Activated CD4-positive, CD25-positive, alpha-beta regulatory T cell (primary cell): ENCODE measurements at places on chromosomes 11 and 22.

DNA sequence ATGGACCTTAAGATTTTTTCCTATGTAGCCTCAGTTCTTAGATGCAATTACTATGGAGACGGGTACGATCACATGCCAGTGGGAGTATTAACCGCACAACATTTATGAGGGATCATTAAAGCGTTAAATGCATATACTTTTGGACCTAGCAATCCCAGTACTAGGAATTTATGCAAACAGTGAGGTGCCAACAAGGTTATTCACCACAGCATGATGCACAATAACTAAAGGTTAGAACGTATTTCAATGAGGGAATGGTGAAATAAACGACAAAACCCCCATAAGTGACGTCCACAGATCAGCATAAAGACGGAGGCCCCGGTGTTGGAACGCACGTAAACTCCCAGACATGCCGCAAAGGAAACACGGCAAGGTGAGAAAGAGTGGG, 539 bp downstream of the SIRT3 start:
- no peak for DNase-seq

GRCh38 chr22:48366056-48366455, 1461.6 kb downstream of the BRD1 start:
- DNase-seq: no peak

DNA sequence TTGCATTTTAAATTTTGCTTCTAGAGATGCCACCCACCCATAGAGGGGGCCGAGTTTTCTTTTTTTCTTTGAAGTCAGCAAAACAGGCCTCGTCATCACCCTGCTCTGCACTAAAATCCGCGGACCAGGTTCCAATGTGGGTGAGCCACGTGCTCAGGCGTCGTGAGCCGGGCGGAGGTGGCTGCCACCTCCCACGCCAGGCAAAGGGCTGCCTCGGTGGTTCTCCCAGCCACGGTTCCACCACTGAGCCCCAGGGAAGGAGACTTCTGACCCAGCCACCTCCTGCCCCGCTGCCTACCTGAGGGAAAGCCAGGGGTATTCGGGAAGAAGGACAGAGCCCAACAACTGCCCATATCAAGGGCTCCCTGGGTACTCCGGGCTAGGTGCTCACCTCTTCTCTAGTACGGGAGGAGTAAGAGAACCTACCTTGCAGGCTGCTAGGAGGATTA, 45.3 kb downstream of the MN1 start:
- no peak for DNase-seq

GRCh38 chr11:69840371-69841169, 21.4 kb upstream of the FGF3 start:
- DNase-seq: no peak

- no peak for DNase-seq
These were observed 71.3 kb downstream of the BCR start for GRCh38 chr22:23251445-23252093.

- no peak for DNase-seq
These were observed 129.5 kb downstream of the MAML2 start for GRCh38 chr11:96213500-96213899.

GRCh38 chr11:72350752-72351151, 83.6 kb downstream of the CLPB start:
- DNase-seq: no peak

GRCh38 chr11:58739725-58740430, 8.1 kb upstream of the GLYAT start:
- DNase-seq: no peak

DNA sequence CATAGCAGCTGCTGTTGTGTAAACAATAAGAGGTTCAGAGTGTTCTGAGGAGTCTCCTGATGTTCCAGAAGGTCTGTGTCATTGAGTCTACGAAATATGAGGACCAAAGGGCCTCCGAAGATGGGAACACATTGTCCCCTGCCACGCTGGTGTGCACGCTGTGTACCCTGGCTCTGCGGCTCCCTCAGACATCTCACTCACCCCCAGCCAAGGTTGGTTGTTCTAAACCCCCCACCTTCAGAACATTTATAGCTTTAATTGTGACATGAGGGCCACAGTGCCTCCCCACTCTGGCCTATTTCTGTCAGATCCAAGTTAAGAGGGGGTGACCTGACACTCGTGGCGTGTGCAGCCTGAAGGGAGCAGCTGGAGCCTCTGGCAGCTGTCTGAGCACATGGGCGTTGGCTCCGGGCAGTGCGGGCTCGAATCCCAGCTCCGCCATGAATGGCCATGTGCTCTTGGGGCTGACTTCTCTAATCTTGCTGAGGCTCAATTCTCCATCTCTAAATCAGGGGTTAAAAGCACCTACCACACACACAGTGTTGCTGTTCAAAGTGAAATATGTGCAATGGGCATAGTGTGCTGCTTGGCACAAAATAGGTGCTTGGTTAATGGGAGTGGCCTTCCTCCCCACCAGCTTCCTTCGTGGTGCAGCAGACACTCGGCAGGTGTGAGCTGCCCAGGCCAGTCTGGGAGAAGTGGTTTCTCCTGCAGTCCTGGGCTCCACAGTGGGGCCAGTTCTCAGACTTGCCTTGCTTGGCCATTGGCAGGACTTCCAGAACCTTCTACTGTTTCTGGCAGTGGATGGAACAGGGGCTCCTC, 39.7 kb upstream of the MICAL2 start:
- no peak for DNase-seq

DNA sequence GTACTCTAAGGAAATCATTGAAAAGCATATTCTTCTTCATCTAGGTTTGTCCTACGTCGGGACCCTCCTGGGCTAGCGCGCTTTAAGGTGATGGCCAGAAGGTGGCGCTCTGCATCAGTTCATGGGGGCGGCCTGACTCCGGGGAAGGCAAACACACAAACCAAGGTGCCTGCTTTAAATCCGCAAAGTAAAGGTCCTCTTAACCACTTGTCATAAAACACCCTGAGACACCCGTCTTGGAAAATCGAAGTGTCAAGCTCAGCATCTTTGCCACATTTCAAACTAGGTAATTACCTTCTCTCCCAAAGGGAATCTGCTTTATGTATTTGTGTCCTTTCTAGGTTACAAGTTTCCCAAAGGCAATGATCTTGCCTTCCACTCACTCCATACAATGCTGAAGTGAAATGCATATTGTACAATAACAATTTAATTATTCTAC, 33.9 kb downstream of the LMO2 start:
- peak; percentile 39 for DNase-seq

DNA sequence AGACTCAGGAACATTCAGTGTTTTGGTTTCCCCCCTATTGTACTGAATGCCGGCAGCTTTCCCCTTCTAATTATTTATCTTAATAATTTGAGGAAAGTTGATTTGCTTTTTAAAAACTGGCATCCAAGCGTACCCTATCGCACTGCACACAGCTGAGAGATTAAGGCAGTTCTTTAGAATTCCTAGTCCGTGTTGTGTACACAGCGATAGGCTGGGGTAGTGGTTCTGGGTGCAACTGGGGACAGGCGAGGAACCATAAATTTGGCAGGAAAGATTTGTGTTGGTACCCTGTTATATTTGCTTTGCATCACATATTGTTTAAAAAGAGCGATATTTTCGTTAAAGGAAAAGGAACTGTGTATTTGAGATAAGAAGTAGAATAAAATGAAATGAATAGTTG, 39.2 kb downstream of the PTPRJ start:
- no peak for DNase-seq

GRCh38 chr11:121927097-121927785, 188.8 kb downstream of the BLID start:
- no peak for DNase-seq

GRCh38 chr11:36672815-36673450, 74.9 kb upstream of the RAG2 start:
- DNase-seq: no peak

- DNase-seq: peak; percentile 96
These were observed at the start of gene DMC1 for GRCh38 chr22:38569972-38570778. TSS of gene DMC1 (minus strand) at chr22:38570183. CDS start at chr22:38568256, 1,927 bp downstream.

DNA sequence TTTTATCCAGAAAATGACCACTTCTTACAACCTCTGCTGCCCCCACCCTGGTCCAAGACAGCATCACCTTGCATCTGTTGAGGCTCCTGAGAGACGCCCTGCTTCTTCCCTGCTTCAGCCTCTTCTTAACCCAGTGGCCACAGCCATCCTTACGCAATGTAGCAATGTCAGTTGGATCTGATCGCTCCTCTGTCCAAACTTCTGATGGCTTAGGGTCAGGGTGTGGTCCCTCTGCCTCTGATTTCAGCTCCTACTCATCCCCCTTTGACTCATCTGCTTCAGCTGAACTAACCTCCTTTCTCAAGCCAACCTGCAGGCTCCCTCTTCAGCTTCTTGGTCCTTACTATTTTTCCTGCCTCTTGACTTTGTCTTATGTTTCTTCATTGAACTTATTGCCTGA, 280.8 kb downstream of the KIRREL3 start:
- no peak for DNase-seq

GRCh38 chr11:72369743-72370142, 64.6 kb downstream of the CLPB start:
- DNase-seq: no peak

DNA sequence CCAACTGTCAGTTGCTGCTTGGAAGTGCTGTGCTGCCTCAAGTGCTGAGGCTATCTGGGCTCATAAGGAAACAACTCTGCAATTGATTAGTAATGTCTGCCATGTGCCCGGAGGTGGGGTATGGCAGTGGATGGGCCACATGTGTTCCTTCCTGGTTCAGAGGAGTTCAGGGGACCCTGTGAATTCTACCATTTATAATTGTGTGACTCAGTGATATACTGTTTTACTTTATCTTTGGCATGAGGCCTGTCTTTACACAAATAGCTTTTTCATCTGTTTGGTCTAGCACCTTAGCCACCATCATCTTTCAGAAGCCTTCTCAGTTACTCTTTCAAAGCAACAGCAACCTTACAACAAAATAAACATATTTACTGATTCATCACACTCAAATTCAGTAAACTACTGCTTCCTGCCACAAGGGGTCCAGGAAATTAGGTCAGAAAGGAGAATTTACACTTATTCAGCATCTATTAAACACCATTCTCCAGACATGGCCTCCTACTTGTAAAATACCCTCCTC, 20.9 kb downstream of the DKK3 start:
- DNase-seq: no peak

DNA sequence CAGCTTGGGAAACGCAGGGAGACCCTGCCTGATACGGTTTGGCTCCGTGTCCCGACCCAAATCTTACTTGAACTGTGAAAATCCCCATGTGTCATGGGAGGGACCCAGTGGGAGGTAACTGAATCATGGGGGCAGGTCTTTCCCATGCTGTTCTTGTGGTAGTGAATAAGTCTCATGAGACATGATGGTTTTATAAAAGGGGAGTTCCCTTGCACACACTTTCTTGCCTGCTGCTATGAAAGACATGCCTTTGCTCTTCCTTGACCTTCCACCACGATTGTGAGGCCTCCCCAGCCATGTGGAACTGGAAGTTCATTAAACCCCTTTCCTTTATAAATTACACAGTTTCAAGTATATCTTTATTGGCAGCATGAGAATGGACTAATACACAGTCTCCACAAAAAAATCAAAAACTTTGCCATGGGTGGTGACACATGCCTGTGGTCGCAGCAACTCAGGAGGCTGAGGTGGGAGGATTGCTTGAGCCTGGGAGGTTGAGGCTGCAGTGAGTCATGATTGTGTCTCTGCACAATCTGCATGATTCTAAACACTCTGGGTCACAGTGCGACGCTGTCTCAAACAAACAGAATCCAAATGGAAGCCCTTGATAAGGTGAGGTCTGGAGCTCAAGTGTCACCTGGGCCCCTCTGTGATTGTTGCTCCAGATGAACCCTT, 34.9 kb downstream of the SYN3 start:
- DNase-seq: no peak

DNA sequence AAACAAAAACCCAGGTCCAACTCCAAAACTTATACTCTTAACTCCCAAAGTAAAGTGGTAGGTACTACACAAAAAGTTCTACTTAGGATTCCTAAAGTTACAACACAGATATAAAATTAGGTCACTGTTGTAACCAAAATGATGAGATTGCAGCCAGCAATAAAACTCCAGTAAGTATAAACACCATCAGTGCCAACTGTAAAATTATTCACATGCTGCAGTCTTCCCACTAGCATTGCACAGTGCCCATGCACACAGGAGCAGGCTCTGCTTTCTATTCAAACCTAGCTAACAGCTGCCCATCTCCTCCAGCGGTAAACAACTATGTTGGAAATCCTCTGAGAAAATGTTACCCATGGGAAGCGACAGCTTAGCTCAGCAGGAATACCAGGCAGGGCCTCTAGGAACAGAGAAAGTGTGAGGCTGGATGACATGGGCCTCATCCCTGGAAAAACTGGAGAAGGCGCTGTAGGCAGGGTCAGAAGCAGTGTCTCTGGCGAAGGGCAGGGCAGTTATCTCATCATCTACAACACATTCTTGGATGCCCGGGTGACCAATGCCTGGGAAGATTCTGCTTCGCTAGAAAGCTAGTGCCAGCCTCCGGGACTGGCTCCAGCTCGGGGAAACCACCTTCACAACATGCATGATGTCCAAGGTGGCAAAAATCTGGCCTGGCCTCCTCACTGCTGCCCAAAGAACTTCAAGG, 9.1 kb downstream of the CPT1A start:
- DNase-seq: no peak

DNA sequence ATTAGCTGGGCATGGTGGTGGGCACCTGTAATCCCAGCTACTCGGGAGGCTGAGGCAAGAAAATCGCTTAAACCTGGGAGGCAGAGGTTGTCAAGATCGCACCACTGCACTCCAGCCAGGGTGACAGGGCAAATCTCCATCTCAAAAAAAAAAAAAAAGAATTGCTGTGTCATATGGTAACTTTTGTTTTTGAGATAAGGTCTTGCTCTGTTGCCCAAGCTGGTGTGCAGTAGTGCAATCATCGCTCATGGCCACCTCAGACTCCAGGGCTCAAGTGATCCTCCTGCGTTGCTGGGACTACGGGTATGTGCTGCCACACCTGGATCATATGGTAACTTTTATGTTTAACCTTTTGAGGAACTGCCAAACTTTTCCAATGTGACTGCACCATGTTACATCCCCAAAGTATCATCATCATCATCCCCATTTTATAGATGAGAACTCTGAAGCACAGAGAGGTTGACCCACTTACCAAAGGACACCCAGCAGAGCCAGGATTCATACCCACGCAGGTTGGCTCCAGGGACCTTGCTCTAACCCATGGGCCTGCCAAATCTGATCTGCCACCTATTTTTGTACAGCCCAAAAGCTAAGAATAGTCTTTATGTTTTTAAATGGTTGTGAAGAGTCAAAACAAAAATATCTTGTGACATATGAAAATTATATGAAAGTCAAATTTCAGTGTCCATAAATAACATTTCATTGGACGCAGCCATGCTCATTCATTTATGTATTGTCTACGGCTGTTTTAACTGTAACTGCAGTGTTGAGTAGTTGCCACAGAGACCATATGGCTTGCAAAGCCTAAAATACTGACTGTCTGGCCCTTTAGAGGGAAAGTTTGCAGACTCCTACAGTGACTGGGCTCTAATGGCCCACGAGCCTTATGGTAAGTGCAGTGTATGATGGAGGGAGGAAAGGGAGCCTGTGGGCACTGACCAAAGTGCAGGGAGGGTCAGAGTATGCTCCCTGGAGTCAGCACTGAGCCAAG, 45.3 kb downstream of the GDPD5 start:
- DNase-seq: no peak
